ENCODE measurements at places on chromosomes 7 and 10.

DNA sequence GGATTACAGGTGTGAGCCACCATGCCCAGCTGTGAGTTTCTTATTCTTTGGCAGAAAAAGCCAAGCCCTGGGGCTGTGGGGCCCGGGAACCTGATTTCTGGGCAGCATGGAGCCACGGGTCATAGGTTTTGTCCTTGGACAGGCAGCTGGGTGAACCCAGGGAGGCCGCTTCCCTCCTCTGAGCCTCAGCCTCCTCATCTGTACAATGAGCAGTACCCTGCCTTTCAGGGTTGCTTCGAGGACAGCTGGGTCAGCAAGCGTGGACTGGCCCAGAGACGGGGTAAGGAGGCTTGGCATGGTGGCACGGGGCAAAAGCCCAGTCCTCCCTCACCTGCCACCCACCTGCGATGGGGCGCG is 84.1 kb upstream of the GNA12 start:
- no peak for DNase-seq

- no peak for DNase-seq
Measured at GRCh38 chr7:133529861-133530260, 277.0 kb downstream of the EXOC4 start.

DNA sequence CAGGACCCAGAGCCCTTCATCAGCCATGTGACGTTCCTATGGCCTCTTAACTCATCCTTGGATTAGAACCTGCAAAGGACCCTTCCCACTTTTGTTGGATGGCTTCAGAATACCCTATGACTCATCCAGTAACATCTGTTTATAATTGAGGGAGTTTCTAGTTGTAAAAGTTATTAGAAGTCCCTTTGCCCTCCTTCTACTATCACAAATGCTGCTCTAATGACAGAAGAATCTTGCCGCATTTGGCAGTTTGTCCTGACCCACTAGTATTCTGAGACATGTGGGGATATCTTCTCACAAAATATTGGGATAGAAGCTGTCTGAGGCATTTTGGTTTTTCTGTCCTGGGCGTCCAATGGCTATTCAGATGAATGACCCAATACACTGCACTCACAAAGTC is 251.8 kb upstream of the TMEM72 start:
- DNase-seq: no peak

- DNase-seq: no peak
Measured at GRCh38 chr10:3270577-3271316, 98.2 kb upstream of the PITRM1 start.

DNA sequence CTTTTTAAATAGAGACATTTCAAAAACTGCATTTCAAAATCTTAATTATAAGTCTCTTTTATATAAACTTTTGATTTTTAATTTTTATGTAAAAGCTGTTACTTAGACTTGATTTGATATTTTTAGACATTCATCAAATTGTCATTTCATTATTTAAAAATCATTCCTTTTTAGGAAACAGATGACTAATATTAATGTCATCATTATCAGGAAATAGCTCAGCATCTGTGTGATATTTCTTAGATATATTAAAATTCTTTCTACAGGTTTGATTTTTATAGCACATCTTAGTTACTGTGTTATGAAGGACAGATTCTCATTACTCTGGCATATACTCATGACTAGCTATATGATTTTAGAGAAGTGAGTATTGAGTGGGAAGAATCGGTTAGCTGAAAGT is 17.2 kb downstream of the RUNDC3B start:
- no peak for DNase-seq

DNA sequence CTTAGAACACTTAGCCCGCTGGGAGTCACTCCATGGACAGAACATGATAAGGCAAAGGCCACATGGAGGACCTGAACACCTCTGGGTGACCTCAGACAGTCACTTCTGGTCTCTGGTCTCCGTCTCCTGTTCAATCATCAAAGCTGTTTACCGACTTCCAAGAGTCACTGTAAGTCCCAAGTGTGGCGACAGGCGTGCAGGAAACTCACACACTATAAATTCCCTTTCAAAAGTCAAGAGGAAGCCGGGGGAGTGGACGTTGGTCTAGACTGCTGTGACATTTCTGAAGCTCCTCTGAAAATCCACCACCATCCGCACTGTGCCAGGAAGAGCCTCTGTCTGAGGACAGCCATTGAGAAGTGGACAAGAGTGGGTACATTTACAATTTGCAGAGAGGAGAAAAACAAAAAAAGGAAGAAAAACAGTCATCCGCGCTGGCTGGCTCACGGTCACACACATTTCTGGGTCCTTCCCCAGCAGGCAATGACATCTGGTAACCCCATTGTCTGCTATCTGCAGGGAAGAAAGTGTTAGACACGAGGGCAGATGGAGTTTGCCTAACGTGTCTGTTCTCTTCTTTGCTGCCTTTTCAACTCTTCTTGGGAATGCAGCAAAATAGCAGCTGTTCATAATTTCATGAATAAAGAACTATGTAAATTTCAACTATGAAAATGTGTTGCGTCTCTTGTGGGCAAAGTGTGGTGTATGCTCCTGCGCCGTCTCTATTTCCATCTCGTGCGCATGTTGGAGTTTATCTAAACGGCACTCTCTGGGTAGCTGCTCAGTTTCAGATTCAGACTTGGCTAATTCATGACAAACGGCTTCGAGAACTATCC is 32.9 kb upstream of the CUX1 start:
- no peak for DNase-seq

- no peak for DNase-seq
Measured at GRCh38 chr7:30733691-30734090, 18.2 kb upstream of the INMT start.

DNA sequence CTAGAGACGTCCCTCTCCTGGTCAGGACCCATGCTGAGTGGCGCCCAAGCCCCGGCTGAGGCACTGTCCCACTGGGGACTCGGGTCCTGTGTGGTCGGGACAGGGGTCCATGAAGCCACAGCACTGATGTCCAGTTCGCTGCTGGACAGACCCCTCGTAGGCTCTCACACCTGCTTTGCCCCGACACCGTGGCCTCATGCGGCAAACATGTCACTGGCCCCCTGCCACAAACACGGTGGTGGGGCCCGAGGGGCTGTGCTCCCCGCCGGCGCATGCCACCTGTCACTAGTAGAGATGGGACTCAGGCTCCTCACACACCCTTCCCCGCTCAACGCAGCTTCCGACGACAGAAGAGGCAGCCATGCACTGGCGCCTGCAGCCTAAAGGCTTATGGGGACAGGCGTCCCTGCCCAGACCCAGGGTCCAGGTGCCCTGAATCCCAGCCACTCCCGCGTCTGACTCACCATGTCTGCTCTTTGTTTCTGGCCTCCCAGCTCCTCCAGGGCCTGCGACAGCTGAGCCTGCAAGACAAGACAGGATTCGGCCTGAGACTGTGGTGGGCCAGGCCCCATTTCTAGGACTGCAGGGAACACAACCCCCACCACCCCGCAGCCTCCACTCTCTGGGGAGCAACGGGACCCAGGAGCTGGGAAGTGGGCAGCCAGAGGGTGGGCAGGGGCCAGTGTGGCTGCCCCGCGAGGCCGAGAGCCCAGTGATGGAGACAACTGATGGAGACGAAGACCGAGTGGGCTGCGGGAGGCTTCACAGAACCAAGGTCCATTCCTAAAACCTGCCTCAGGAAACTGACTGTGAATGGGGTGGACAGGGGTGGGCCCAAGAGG is 230.9 kb downstream of the MAD1L1 start:
- DNase-seq: no peak

DNA sequence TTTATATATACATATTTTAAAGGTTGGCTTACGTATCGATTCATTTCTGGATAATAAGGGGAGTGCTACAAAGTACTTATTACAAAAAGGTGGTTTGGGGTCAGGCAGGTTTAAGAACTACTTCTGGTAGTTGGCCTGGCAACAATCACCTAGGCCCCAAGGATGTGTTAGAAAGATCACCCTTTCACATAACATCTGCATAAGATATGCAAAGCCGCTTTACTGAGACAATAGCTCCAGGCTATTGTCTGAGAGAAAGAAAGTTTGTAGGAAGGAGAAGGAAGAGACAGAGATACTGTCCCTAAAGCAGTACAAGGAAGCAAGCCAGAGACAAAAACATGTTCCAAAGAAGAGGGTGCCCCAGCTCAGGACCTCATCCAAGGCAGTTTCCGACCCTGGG is 6.2 kb downstream of the PAXIP1 start:
- no peak for DNase-seq

- DNase-seq: no peak
Measured at GRCh38 chr10:27537166-27537565, 33.1 kb downstream of the RAB18 start.

DNA sequence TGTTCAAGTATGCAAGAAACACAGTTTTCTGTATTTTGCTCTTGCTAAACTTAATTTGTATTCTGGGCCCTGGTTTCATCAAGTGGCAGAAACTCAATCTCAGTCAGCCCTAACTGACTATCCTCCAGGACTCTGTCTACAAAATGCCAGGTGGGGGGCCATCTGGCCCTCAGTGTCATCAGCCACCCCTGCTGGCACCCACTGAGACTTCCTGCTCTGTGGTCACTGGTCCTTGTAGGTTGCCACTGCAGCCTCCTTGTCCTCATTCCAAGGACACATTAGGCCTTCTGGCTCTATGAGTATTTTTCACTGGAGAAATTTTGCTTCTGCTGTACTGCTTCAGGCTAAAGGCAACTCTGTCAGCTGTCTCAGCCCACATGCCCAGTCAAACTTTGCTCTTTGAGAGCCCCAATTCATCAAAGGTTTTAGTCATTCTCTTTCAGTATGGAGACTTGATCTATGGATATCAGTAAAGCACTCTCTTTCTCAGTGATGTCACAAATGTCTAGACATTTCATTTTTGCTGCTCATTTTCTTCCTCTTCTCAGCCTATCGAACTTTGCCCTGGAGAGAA is 163.6 kb downstream of the KCND2 start:
- DNase-seq: no peak

GRCh38 chr10:19713159-19713558 is 103.1 kb upstream of the PLXDC2 start:
- no peak for DNase-seq

- no peak for DNase-seq
Measured at GRCh38 chr10:128859738-128860386, 607.2 kb upstream of the MGMT start.

DNA sequence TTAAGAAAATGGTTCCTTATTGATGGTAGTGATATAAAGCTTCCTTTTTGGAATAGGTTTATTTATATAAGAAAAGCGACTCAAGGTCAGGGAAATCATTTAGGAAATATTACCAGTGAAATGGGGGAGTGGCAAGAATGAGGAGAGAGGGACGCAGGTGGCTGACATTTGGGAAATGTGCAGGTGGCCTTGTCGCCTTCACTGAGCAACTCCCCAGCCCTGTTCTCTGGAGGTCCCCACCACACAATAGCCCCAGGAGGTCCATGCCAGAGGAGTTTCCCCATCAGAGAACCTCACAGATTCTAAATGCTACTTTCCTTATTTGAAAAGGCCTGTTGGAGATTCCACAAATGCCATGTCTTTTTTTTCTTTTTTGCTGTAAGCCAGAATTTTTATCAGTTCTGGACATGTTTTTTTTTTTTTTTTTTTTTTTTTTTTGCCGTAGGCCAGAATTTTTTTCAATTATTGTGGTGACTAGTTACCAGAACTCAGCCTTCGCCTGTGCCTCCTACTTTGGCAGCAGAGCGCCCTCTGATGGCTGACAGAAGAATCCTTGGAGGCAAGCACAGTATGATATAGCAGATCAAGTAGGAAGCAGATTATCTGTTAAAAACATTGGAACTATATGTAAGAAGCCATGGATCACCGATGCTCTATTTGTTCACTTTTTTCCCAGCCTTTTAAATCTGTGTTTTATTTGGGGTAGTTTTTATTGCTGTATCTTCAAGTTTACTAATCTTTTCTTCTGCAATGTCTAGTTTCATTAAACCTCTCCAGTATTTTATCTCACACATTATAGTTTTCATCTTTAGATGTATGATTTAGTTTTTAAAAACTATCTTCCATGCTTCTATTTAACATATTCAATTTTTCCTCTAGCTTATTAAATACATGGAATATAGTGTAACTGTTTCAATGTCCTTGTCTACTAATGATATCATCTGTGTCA is 18.6 kb downstream of the OPALIN start:
- DNase-seq: peak; percentile 35

- no peak for DNase-seq
Measured at GRCh38 chr10:49053053-49053997, 62.0 kb downstream of the VSTM4 start.

GRCh38 chr7:16839646-16840045 is 34.8 kb upstream of the AGR2 start:
- no peak for DNase-seq

DNA sequence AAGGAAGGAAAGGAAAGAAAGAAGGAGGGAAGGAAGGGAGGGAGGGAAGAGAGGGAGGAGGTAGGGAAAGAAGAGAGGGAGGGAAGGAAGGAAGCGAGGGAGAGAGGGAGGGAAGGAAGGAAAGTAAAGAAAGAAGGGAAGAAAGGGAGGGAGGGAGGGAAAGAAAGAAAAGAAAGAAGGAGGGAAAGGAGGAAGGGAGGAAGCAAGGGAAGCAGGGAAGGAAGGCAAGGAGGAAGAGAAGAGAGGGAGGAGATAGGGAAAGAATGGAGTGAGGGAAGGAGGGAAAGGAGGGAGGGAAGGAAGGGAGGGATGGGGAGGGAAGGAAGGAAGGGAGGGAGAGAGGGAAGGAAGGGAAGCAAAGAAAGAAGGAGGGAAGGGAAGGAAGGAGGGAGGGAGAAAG is 65.8 kb downstream of the MAP3K8 start:
- no peak for DNase-seq

- no peak for DNase-seq
Measured at GRCh38 chr7:34389332-34390078, 268.5 kb upstream of the NPSR1 start.

GRCh38 chr10:48901319-48901718 is 38.3 kb downstream of the LRRC18 start:
- no peak for DNase-seq

GRCh38 chr7:21064698-21065648 is 278.3 kb upstream of the SP8 start:
- peak; percentile 3 for DNase-seq

GRCh38 chr10:96046546-96046945 is 3.2 kb downstream of the CCNJ start:
- no peak for DNase-seq

DNA sequence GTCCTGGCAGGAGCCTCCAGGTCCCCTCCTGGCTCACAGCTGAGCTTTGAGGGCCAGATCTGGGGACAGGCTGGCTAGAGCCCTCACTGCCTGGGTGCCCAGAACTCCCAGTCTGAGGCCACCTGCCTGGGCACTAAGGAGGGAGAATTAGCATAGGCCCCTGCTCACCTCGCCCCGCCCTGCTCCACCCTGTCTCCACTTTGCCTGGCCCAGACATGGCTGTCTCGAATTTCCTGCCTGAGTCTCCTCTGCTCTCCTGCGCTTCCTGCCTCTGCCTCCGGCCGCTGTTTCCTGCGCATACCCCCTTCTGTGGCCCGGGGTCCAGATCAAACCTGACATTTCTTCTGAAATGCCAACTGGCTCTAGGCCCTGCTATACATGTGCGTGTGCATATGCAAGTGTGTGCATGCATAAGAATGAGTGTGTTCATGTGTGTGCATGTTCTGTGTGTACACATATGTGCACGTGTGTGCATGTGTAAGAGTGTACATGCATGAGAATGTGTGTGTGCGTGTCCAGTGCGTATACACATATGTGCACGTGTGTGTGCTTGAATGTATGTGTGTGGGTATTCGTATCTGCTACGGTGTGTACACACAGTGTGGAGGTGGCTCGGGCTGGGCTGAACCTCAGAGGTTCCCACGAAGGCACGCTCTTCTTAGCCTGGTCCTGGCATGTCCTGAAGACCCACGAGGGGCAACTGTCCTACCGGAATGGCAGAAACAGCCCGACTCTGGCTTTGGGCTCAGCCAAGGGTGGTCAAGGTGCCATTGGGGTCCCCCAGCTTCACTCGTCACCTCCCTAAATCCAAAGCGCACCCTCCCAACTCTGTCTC is 64.9 kb downstream of the MYL10 start:
- DNase-seq: no peak

All from stromal cell of bone marrow (primary cell).